ENCODE measurements at places on chromosomes 7 and 10. TPM values are rescaled to one million over a fixed set of nuclear protein-coding genes. Genes with fewer than 3 reads are reported as not detected.

DNA sequence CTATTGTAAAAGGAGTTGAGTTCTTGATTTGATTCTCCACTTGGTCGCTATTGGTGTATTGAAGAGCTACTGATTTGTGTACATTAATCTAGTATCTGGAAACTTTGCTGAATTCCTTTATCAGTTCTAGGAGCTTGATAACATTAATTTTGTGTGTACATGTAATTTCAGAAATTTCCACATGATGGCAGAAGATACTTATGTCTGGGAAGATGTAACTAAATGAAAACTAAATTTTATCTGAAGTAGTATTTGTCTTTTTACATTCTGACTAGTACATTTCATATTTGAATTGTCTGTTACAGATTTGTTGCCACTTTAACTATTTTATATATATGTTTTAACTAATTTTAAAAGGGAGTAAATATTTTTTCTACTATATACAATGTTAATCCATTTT is 27.6 kb downstream of the SDHAF3 start:
- DNase-seq = no peak

GRCh38 chr10:123346581-123346980 is 192.4 kb downstream of the BUB3 start:
- DNase-seq = no peak

DNA sequence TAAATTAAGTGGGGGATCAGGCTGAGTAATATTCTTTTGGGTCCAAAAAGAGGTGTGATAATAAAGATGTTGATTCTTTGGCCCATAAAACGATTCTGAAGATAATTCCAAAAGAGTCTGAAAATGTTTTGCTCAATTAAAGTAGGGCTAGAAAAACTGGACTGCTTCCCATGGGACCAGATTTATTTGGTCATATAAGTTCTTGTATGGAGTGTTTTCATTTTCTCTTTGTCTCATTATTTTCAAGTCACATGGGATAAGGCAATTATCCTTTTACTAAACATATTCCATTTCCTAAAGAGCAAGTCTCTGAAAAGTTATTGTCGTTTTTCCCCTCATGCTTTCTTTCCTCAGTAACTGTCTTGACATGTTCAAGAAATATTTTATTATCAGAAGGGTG is 41.5 kb downstream of the CDK6 start:
- DNase-seq = no peak

- DNase-seq = no peak
These were observed 215.8 kb downstream of the PHTF2 start for GRCh38 chr7:78014401-78014800.

GRCh38 chr7:158560386-158560785 is 27.2 kb downstream of the PTPRN2 start:
- no peak for DNase-seq

- no peak for DNase-seq
These were observed 22.2 kb downstream of the LANCL2 start for GRCh38 chr7:55387062-55387965.

DNA sequence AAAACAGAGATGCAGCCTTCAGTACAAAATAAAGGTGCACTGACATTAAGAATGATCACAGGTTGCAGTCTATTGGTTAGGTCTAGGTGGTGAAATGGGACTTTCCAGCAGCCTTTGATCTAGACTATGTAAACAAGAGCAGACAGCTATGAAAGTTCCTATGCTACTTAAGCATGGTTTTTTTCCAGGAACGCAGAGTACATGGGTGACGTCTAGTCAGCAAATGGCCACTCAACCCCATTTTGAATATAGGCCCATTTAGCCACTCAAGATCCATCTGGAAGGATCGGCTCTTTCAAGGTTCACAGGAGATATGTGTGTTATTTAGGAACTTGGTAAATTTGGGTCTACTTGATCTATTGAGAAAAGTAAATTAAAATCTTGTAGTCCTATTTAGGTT is 1424.6 kb upstream of the LRRTM3 start:
- DNase-seq = no peak

Gene SUGCT
- 37.9 TPM for total RNA-seq

All from aorta (tissue), 5 donors.